ENCODE measurements at places on chromosomes 6 and 20.

DNA sequence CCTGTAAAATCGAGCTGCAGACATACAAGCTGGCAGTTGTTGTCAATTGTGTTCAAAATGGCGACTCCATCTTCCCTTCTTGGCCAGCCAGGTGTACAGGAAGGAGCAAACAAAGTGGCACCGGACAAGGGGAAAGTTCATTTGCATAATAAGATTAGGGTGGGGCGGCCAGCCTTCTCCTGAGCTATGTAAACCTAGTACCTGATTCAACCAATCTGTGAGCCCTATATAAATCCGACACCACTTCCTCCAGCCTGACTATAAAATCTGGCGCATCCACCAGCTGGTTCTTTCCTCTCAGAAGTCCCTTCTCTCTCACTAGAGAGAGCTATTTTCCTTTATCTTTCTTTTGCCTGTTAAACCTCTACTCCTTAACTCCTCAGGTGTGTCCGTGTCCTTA, 8.1 kb upstream of the HBS1L start:
- DNase-seq: no peak

GRCh38 chr20:40959325-40960092, 69.1 kb upstream of the TOP1 start:
- no peak for DNase-seq

DNA sequence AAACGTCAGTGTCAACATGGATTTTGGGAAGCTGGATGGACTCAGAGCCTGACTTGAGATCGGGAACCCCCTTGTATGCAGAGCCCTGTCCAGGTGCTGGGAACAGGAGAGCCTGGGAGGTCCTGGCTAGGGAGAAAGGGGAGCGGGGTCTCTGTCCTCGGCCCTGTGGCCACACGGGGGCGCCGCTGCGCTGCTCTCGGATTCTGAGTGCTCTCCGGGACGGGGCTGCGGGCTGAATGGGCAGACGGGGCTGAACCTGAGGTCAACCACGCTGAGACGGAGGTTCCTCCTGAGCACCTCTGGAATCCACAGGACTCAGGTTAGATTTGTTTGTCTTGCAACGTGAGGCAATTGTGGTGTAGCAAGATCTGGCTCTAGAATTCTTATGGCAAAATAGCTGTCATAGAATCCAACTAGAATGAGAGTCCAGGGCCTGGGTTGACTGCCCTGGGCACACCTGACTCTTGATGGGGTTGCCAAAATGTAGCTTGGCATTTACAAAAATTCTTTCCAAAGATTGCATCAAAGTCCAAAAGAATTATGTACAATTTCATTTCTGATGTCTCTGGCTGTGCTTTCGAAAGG, 20.6 kb upstream of the HLA-F start:
- DNase-seq: peak; percentile 56

GRCh38 chr6:36039112-36039511, 11.5 kb downstream of the MAPK14 start:
- DNase-seq: no peak

DNA sequence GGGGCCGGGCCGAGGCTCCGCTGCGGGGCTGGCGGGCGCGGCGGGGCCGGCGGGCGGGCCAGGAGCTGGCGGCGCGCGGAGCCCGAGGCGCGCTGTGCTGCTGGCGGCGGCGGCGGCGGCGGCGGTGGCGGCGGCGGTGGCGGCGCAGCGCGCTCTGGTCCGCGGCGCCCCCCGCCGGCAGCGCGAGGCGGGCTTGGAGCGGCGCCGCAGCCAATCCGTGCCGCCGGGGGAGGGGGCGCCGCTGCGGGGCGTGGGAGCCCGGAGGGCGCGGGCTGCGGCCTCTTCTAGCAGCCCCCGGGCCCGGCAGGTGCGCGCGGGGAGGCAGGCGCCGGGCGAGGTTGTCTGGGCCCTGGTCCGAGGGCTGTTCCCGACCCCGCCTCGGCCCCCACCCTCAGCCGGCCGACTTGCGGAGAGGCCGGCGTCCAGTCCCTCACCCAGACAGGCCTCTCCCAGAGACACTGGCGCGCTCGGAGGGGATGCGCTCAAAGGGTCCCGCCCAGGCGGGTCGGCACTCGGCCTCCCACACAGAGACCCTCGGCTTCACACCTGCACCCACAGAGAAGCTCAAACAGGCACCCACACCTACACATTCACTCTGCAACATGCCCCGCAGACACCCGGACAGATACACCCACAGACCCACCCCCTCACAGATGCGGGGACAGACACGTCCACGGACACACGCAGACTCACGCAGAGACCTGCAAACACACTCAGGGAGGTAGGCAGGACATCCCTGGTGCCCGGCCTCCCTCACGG, at the start of gene RIMS4:
Gene RIMS4 (minus strand): TSS at position 156 of the 759 bp plus-strand sequence. CDS start 275 bp downstream, outside the sequence.
- DNase-seq: no peak

DNA sequence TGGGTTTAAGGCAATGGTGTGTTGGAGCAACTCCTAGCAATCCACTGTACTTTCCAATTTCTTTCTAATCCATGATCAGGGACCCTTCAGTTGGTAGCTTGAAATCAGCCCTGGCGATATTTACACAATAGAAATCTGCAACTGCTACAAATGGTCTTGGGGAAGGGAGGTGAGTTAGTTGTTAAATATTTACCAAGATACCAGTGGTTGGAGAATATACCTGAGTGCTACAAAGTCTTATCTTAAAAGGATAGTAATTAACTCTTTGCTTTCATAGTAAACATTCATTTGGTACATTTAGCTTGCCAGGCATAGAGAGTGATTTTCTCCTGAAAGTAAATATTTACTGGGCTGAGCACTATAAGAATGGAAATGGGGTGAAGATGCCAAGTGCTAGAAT, 568.2 kb downstream of the BCKDHB start:
- no peak for DNase-seq

DNA sequence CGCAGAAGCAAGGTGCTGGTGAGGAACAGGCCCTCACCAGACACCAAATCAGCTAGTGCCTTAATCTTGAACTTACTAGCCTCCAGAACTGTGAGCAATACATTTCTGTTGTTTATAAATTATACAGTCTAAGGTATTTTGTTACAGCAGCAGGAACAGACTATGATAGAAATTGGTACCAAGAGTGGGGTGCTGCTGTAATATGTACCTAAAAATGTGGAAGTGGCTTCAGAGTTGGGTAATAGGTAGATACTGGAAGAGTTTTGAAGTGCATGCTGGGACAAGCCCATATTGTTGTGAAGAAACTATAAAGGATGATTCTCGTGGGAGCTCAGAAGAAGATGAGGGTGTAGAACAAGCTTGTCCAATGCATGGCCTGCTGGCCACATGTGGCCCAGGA, 866.8 kb downstream of the C6orf118 start:
- DNase-seq: no peak

GRCh38 chr6:126914172-126914571, 204.3 kb upstream of the RSPO3 start:
- no peak for DNase-seq

DNA sequence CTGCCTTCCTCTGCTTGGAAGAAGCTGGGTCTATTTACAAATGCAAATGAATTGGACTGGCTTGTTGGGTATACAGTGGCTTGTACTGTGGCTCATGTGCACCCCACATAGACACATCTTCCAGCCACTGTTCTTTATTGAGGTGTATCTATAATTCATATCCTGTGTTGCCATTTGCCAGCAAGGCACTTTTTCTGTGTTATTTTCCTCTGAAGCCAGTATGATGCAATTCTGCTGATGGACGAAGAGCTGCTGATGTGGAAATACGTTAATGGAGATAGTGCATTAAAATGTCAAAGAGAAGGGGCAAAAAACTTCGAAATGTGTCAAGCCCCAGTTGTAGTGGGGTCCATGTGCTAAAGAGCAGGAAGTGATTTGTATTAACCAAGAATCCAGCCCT, 167.5 kb downstream of the TMEM242 start:
- DNase-seq: no peak

DNA sequence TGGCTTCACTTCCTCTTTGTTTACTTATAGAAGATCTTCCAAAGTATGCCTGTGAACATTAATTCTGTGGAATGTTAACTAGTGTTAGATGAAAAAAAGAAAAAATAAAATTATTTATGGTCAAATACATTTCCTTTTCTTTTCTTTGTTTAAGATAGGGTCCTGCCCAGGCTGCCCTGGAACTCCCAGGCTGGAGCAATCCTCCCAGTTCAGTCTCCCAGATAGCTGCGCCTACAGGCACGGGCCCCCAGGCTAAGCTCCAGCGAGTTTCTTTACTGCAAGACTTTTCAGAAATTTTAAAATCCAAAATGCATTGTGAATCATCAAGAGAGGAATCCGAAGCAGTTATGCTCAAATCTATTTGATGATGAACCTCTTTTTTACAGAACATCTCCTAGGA, 39.3 kb upstream of the IL20RA start:
- no peak for DNase-seq

DNA sequence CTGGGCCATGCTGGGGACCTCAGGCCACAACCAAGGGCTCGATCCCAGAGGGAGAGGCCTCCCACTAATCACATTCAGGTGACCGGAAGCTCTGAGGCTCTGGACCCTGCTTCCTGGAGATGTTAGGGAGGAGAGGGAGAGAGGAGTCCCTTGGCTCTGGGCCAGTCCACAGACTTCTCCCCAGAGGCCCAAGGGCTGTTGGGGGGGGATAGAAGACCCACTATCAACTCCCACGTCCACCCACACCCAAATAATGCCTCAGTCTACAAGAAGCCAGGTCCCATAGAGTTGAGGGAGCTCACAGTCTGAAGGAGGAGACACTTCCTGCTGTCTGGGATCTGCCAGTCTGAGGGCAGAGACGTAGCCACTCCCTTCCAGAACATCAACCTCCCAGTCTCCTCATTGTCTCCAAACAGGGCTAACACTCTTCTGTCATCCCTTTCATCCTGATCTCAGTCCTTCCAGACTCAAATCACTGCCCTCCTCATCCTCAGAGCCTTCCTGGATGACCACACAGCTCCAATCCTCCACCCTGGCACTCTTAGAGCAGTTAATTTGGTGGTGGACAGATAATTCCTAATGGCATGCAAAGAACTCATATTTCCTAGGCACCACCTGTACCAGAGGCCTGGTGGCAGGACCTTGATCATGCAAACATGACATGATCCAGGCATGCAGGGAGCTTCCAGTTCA, 69.9 kb downstream of the MRPL14 start:
- DNase-seq: no peak

DNA sequence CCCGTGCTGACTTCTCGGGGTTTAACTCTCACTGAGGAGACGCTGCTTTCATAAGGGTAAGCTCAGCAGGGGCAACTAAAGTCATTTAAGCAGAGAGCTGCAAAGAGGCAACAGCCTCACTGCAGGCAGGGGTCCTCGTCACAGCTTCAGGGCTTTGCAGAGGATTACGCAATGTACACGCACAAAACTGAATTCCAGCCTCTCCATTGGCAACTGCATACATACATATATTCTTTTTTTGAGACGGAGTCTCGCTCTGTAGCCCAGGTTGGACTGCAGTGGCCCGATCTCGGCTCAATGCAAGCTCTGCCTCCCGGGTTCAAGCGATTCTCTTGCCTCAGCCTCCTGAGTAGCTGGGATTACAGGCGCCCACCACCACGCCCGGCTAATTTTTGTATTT, 2.4 kb downstream of the GMEB2 start:
- peak; percentile 43 for DNase-seq

DNA sequence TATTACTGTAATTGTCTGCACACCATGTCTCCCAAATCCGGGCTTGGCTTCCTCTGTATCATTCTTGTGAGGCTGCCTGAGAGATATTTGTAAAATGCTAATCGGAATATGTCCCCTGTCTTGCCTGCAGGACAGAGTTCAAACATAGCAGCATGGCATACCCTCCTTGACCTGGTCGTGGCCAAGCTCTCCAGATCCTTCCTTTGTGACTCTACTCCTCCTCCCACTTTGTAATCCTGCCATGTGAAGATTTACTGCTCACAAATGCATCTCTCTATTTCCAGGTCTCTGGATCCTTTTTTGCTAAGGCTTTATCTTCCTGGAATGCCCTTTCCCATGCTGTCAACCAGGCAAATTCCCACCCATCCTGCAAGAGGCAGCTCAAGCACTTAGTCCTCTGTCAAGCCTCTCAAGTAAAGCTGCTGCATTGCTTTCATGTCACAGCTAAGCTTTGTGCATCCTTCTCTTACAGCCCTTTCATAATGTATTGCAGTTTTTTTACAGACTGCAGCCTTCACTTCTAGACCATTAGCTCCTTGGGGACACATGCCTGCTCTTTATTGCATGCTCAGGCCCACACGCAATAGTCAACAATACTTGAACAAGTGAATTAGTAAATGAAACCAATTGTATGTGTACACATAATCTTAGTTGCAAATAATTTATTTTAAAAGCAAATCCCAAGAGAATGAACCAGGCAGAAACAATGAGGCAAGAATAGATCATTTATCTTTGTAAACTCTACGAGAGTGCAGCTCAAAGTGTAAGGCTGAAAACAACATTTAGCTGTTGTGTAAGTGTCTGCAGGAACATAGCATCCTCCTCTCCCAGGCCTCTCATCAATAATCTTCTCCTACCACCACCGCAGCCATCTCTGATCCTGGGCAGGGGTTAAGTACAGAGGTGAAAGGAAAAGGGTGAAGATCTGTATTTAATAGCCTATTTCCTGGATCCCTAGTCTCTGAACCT, 45.8 kb downstream of the HIVEP2 start:
- DNase-seq: no peak

GRCh38 chr6:138044458-138044857, 62.8 kb downstream of the PERP start:
- DNase-seq: no peak

- DNase-seq: no peak
Measured at GRCh38 chr6:66508433-66508832, 801.4 kb upstream of the EYS start.

DNA sequence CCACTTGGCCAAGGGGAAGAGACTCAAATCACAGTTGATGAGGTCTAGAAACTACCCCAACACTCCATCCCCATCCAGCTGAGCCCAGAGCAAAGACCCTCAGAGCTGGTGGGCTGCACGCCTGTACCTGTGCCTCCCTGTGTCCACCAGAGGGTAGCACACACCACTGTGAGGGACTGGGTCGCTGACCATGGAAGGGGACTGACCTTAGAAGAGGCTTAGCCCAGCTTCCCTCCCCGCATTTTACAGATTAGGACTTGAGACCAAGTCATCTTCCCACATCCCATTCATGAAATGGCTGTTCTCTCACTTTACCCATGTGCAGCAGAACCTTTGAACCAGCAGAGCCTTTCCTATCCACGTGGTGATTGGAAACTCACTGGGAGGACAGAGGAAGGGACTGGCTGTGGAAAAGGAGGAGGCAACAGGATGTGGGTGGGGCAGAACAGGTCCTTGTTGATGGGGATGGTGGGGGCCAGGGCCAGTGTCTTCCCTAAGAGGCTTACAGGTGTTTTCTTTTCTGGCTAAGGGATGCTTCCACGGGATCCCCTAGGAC, 44.3 kb downstream of the CPXM1 start:
- DNase-seq: peak; percentile 34

All from KBM-7 (cell line).